ENCODE measurements at places on chromosomes 2 and 18.

DNA sequence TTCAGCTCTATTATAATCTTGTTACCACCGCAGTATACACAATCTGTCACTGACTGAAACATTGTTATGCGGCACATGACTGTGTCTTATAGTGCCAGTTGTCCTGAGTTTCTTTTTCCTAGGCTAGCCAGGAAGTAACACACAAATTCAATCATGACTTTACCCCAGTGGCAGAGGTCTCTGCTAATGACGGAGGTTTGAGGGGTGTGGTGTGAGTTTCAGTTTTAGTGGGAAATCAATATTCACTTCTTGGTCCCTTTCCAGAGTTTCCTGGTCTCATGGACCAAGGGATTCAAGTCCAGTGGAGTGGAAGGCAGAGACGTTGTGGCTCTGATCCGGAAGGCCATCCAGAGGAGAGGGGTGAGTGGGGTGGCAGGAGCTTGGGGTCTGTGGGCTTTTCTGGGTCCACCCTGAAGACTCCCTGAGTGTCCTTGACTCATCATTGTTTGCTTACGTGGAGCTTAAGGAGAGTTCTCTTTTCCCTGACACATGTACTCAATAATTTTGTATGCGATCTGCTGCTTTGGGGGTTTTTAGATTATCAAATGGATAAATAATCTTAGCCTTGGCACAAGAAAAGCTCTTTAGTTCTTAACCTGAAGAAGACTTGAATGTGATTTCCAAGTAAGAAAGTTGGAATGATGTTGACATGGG, 39.2 kb downstream of the HK2 start:
- DNase-seq, result no peak

- DNase-seq, result no peak
Observed at GRCh38 chr2:49004036-49004626, 150.2 kb downstream of the FSHR start.

- DNase-seq, result no peak
Observed at GRCh38 chr2:162085090-162085891, 11.3 kb upstream of the DPP4 start.

DNA sequence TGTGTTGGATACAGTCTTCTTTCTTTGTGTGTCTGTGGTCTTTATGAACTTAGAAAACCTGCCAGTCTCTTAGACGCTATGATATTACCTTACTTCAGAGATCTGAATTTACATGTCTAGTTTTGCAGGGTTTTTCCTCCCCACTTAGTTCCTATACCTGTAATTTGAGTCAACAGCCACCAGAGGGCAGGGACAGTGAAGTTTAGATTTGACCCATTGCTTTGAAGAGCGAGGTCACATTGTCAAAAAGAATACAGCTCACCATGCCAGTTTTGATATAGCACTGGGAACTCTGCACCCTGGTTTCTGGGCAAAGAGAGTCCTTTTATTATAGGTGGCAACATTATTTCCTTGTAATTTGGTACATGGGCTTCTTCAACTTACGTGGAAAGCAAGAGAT, 102.3 kb downstream of the MAPK4 start:
- DNase-seq, result no peak

- DNase-seq, result no peak
Observed at GRCh38 chr2:121071034-121071504, 213.9 kb downstream of the TFCP2L1 start.

- DNase-seq, result no peak
Observed at GRCh38 chr18:10391506-10391905, 62.9 kb upstream of the APCDD1 start.

- no peak for DNase-seq
Observed at GRCh38 chr2:134973241-134974138, 54.9 kb downstream of the CCNT2 start.

GRCh38 chr2:207847098-207847806, 77.5 kb upstream of the FZD5 start:
- no peak for DNase-seq

DNA sequence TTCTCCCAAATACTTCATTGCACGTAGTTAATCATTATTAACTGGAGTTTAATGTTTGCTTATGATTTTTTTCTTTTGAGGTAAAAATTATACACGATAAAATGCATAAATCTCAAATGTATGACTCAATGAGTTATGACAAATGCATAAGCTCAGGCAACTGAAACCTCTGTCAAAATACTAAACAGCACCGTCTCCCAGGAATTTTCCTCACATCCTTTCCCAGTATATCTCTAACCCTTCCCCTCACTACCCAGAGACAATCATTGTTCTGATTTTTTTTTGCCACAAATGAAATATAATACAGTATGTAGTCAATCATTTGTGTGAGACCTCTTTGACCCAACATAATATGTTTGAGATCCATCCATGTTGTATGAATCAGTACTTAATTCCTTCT, 606.5 kb downstream of the CPS1 start:
- no peak for DNase-seq

DNA sequence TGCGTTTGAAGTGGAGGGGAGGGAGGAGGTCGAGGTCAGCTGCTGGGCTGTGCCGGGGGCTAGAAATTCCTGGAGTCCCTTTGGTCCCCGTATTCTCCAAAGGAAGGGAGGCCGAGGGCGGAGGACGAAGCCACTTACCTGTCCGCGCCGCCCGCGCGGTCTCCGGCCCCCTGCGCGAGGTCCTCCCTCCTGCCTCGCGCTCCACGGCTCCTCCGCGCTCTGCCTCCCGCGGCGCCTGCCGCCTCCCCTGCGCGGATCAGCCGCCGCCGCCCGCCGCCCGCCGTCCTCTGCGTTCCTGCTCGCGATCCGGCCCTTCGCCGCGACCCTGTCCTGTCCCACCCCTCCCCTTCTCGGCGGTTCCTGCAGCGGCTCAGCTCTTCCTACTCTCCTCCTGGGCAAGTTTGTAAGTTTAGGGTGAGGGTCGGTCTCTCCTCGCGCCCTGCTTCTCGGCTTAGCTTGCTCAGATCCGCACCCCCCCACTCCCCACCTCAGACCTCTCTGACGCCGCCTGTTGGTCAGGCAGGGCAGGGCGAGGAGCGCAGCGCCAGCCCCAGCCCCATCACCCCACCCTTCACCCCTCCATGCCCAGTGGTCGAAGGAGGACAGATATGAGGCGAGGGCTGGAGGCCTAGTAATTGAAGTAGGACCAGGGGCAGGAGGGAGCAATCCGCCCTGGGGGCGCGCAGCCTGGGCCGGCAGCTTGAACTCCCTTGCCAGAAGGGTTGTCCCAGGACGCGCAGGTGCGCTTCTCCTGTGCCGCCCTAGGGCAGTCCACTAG, 9.7 kb upstream of the SKOR2 start:
- no peak for DNase-seq

GRCh38 chr18:5527603-5528002, 16.2 kb downstream of the EPB41L3 start:
- no peak for DNase-seq
